ENCODE measurements at places on chromosomes 13 and 19.

- no peak for DNase-seq
Observed at GRCh38 chr13:96968027-96968426, 26.2 kb downstream of the OXGR1 start.

- DNase-seq: no peak
Observed at GRCh38 chr19:15696654-15697194, 23.8 kb downstream of the CYP4F12 start.

DNA sequence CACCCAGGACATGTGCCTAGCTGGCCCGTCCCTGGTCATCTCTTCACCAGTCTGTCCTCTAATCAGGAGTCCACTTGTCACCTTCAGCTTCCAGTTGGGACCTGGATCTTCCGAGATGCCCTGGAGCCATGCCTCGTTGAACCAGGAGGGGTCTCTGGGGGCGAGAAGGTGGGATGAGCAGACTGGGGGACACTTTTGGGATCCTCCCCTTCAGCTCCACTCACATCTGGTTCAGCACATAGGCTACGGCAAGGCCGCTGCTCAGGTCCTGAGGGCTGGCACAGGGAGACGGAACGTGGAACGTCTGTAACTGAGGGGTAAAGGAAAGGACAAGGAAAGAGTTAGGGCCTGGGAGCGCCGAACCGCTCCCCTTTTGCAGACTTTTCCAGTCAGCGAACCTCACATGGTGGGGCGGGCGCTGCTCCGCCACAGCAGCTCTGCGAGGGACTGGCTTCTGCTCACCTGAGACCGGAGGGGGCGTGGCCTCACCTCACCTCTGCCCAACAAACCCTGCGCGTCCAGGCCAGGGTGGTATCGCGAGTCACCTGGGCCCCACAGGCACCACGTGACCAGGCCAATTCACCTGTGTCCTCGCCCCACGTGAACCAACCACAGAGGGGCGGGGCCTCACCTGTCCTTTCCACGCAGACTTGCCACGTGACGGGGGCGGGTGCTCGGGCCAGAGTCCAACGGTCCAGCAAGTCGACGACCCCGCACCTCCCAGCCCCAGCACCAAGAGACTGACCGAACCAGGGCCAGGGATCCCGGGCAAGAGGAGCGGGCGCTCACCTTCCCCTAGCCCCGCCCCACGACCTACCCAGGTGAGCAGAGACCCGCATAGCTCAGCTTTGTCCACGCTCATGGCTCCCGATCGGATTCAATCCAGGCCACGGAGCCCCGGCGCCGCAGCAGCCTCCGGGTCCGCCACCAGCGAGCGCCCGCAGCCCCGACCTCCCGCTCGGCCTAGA, at the start of gene HOOK2:
HOOK2 (minus strand) TSS at position 965 of the 968 bp plus-strand sequence; CDS start at position 862, 103 bp downstream.
- DNase-seq: peak; percentile 94

DNA sequence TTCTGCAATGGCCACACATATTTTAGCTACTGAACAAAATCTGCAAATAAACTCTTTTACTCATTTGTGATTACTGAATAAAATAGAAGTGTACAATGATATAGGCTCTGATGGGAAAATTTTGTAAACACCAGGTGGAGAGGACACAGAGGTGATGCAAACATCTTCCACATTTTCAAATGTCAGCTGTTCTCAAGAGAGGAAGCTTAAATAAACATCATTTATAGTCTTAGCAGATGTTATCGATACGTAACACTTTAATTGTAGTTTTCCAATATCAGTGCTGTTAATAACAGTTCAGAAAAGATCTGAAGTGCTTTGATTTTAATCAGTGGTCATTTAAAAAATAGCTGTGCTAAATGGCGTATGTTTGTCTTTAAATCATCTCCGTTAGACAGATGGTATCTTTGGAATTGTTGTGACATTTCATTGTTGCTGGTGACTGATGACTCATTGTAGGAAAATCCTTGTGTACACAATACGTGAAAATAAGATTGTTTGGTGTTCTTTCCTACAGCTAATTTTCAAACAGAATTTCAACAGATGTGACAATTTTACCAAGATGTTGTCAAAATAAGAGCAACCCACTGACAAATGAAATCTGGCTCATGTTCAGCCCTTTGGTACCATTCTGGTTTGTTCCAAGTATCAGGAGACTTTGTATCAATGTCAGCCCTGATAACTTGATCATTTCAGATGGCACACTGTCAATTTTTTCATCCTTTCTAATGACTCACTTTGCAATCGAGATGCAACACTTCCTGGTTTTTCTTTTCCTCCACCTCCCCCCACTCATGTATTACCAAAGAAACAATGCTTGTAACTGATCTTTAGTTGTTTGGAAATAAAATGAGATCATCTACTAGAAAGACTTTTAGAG, 516.0 kb downstream of the DCT start:
- peak; percentile 79 for DNase-seq

- DNase-seq: no peak
Observed at GRCh38 chr13:44280456-44280855, 93.2 kb upstream of the SERP2 start.

DNA sequence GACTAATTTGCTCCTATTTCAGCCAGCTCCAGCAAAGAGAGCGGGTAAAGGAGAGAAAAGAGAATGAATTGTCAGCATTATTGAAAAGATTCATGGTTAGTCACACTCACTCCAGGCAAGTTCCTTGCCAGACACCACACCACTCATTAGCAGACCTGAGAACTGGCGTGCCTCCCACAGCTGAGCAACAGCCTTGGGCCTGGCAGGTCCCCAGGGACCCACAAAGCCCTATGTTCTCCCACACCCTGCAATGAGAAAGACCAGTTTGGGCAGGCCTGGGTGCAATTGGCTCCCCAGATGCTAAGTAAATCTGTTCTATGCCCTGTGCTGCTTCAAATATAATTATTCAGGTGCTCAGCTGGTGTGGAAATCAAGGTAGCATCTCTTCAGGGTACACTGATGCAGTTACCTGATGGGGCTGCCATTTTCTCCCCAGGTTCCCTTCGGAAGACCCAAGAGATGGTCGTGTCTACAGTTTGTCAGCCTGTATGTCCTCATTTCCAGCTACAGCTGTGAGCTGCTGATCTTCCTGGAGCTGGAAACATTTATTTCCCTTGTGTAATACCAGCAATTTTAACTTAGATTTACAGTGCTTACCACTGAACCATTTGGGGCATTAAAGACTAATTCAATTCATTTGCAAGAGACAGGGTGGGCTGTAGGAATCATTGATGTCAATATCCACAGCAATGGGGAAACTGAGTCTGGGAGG, 405.0 kb downstream of the COG6 start:
- peak; percentile 83 for DNase-seq

- no peak for DNase-seq
Observed at GRCh38 chr13:30870049-30870884, 35.8 kb upstream of the MEDAG start.

- no peak for DNase-seq
Observed at GRCh38 chr13:38417727-38418126, 68.1 kb downstream of the UFM1 start.

- DNase-seq: no peak
Observed at GRCh38 chr19:31018936-31019335, 330.3 kb downstream of the TSHZ3 start.
